Anterior cingulate cortex (tissue), 58 donors: ENCODE measurements at places on chromosomes 11 and 22.

GRCh38 chr22:46735747-46736608 lies 2.1 kb downstream of the CERK start:
- no peak for DNase-seq

DNA sequence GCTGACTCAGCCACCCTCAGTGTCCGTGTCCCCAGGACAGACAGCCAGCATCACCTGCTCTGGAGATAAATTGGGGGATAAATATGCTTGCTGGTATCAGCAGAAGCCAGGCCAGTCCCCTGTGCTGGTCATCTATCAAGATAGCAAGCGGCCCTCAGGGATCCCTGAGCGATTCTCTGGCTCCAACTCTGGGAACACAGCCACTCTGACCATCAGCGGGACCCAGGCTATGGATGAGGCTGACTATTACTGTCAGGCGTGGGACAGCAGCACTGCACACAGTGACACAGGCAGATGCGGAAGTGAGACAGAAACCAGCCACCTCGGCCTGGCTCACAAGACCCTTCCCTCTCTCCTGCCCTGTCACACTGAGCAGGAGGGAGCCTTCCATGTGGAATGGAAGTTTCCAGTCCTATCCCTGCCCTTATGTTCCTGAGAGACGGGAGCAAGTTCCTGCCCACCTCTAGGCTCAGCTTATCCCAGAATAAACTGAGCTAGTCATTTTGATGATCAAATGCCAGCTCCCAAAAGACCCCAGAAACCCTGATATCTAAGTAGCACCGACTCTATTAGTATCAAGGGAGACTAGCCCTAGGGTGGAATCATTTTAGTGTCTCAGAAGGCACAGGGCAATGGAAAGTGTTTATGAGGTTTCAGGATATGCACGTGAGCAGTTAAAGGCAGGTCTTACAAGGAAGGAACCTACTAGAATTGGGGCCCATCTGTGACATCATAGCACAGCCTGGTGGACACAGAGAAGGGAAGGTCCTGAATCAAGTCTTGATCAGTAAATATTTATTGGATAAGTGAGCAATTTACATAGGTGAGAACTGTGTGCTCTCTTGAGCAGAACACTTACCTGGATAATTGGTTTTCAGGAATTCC lies 6.3 kb upstream of the IGLL5 start:
- no peak for DNase-seq

DNA sequence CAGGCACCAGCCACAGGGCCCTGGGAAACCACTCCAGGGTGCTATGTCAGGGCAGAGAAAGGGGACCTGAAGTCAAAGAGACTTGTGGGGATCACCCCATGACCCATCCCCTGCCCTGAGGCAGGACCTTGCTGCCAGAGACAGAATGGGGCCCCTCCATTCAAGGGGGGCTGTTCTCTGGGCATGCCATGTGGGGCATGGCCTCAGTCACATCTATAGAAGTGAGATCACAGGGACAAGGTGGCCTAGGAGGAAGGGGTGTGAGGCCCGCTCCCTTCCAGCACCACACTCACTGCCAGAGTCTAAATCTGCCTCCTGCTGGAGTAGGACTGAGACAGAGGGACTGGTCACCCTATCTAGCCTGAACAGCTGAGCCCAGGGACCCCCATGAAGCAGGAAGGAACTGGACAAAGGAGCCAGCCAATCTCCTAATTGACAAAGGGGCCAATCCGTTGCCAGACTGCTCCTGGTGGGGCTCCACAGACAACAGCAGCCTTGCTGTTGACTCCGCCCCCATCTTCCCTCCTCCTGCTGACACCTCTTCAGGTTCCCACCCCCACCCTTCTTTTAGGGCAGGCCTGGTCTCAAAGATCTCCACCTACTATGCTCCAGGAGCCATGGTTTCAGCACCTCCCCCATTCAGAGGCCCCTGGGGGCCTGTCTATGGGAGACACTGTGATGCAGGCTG lies 26.0 kb downstream of the NEAT1 start:
- DNase-seq = no peak

- no peak for DNase-seq
These were observed 352.9 kb downstream of the CTTN start for GRCh38 chr11:70751142-70751734.

DNA sequence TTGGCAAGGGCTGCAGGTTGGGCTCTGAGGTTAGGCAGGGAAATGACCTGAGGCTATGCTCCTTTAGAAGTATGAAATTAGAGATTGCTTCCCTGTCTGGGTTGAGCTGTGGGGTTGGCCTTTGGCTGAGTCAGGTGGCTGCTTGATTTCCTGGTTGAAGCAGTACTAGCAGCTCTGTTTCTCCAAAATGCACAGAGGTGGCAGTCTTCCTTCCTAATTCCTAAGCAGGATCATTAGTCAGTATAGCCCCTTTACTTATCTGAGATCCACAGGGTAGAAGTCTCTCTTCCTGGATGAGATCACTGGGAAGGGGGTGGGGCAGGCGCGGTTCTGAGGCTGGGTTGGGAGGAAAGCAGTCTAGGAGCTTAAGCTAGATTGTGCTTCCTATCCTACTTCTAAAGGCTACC lies 1917.5 kb downstream of the LRRC4C start:
- no peak for DNase-seq

GRCh38 chr22:22018825-22019658 lies 36.5 kb upstream of the TOP3B start:
- DNase-seq = no peak

- DNase-seq = no peak
These were observed 2.8 kb upstream of the LARGE1 start for GRCh38 chr22:33923033-33923432.

GRCh38 chr11:73566422-73566821 lies 31.5 kb downstream of the FAM168A start:
- DNase-seq = no peak

- DNase-seq = no peak
These were observed at the start of gene PARVB for GRCh38 chr22:44024288-44024921. PARVB (plus strand) TSS chr22:44024302; CDS start chr22:44024340, 38 bp downstream.

GRCh38 chr11:134555510-134555909 lies 143.5 kb upstream of the B3GAT1 start:
- no peak for DNase-seq
